ENCODE measurements at places on chromosomes 16 and 17. TPM values are rescaled to one million over a fixed set of nuclear protein-coding genes. Genes with fewer than 3 reads are reported as not detected.

- no peak for DNase-seq
These were observed 21.1 kb upstream of the KCNG4 start for GRCh38 chr16:84260766-84261554.

DNA sequence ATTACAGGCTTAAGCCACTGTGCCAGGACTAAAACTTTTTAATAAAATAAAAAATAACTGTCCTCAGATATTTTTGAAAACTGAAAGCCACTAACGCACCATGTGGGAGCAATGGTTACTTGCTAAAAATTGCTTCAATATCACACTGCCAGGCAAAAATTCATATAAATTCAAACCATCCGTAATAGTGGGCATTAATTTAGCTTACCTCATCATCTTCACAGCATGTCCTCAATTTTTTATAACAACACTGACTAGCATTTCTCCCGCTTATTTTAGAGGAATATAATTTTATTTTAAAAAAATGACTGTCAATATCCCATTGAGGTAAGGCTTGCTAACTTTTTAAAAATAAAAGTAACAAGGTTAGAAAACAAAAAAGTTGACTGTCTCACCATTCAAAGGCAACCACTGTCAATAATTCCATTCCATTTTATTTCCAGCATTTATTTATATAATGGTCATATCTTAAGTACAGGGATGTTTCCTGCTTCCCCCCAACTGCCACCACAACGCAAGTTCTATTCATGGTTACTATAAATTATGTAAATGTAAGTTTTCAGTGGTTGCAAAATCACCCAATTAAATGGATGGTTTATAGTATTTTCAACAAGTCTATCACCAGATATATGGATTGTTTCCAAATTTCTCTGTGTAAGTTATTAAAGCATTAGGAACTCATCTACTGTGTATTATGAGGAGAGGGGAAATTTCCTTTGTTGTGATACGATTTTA lies 25.4 kb downstream of the GSPT1 start:
- no peak for DNase-seq

Gene KRTAP2-3
- total RNA-seq: 4.3 TPM

Gene NRN1L
- total RNA-seq: 2.9 TPM

GRCh38 chr17:32971171-32971570 lies 20.5 kb upstream of the SPACA3 start:
- DNase-seq: no peak

Data from kidney epithelial cell (primary cell).